ENCODE measurements at places on chromosomes 1 and 21.

- no peak for DNase-seq
These were observed 40.1 kb downstream of the TMEM200B start for GRCh38 chr1:29083317-29084195.

GRCh38 chr1:235741294-235741693, 91.7 kb upstream of the GNG4 start:
- no peak for DNase-seq

- DNase-seq = no peak
These were observed 80.9 kb downstream of the ABCA4 start for GRCh38 chr1:94039871-94040569.

GRCh38 chr1:20555025-20555757, 2.8 kb downstream of the FAM43B start:
- no peak for DNase-seq

GRCh38 chr1:215264649-215265048, 182.1 kb downstream of the KCNK2 start:
- DNase-seq = no peak

DNA sequence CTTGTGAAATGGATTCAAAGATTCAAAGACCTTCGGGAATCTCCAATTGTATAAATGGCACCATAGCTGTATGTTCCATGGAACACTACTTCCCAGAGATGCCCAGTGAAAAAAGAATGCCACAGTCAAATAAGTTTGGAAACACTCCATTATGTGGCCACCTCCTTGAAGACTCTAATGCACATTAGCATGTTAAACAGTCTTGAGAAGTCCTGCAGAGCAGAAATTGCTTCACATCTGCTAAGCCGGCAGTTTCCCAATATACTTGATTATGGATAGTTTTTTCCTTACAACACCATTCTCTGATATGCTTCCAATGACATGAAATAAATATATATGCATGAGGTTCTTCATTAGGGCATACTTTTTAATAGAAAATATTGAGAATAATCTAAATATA, 12.7 kb upstream of the SELE start:
- DNase-seq = no peak

- no peak for DNase-seq
These were observed 5.4 kb downstream of the MEAF6 start for GRCh38 chr1:37509181-37509580.

DNA sequence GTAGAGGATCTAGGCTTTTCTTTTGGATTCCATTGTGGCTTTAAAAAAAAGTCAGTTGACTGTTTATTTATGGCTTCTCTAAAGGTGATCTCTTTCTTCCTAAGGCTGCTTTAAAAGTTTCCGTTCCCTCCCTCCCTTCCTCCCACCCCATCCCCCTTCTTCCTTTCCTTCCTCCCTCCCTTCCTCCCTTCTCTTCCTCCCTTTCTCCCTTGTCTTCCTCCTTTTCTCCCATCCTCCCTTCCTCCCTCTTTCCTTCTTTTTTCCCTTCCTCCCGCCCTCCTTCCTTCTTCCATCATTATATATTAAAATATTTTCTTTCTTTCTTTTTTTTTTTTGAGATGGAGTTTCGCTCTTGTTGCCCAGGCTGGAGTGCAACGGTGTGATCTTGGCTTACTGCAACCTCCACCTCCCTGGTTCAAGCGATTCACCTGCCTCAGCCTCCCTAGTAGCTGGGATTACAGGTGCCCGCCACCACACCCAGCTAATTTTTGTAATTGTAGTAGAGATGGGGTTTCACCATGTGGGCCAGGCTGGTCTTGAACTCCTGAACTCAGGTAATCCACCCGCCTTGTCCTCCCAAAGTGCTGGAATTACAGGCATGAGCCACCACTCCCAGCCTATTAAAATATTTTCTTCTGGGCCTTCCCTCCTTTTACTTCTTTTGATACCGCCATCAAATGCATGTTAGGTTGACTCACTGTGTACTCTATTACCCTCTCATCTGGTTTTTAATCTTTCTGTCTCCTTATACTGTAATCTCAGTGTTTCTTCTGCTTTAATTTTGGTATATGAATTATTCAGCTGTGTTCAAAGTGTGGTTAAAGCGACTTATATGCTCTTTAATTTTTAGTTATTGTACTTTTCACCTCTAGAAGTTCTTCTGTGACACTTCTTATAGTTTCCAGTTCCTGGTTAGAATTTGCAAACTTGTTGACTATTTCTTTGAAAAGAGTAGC, 59.2 kb upstream of the ATP5PO start:
- no peak for DNase-seq

DNA sequence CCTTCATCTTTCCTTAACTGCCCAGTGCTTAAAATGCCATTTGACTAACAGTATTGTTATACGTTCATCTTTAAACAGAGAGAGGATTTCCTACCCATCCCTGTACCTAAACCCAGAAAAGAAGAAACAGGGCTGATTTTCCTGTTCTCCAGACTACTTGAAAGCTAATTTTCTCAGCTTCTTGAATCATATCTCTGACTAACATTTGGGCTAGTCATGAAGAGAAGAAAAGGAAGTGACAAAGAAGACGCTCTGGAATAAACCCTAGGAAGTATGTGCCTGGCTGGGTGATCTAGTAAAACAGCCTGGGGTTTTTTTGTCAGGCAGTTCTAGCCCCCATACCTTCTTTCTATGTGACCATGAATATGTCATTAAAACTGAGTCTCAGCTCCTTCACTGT, 44.8 kb upstream of the SGIP1 start:
- DNase-seq = no peak

DNA sequence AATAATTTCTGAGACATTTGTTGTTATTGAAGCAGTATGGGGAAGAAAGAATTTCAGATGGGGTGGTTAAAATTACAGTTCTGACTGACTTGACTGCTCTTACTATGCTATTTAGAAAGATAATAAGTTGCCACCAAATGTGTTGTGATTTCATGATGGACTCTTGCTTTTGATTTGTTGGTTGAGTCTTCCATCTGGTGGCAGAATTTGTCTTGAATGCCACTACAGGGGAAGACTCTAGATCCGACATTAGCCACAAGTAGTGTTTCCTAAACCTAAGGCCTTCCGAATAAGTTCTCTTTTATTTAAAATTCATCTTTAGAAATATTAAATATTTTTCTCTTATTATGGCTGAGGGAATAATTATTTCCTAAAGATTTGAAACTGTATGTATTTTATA, 190.9 kb upstream of the ADGRL4 start:
- no peak for DNase-seq

GRCh38 chr1:179142889-179143299, 61.0 kb downstream of the TOR3A start:
- DNase-seq = no peak

DNA sequence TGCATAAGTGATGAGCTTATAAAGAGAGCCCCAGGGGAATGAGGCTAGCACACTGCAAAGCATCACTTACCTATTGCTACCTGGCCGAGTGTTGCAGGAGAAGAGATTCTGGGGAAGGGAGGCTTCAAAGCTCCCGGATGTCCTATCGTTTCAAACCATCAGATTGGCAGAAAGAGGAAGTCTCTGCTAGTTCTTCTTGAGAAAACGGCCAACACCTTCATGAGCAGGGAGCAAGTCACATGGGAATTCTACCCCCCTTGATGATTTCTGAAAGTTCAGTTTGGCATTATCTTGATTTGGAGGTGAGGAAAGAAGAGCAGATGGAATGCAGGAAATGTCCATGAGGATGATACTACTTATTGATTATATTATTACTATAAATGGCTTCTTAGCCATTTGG, 16.2 kb downstream of the SYF2 start:
- DNase-seq = no peak

DNA sequence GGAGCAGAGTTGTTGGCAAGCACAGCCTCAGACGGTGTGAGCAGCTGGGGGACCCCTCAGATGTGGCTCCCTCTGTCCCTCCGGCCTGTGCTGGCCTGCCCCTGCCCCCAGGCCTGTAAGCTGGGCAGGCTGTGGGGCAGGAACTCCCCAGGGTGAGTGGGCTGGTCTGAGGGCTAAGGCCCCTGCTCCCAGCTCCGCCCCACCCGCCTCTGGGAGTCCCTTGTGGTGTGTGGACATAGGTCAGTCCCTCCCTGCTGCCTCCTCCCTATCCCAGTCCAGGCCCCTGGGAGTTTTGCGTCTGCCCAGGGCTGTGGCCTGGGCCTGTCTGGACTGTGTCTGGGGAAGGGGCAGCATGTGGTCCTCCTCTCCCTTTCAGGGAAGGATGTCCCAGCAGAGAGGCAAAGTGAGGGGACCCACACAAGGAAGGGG, 3.6 kb upstream of the VWA1 start:
- no peak for DNase-seq

DNA sequence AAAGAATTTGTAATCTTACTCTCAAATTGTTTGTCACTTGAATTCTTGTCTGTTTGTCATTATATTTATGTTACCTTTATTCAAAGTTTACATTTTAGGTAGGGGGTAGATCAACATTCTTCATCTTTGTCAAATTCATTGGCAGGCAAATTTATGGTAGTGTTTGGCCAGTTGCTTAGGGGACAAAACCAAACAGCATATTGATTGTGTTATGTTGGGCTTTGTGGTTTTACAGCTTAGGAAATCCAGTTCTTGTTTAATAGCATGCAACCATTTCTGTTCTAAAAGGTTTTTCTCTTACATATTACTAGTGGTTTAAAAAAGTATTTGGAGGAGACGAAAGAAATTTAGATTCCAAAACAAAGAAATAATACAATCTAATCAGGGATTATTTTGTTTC, 91.4 kb downstream of the HMCN1 start:
- no peak for DNase-seq

DNA sequence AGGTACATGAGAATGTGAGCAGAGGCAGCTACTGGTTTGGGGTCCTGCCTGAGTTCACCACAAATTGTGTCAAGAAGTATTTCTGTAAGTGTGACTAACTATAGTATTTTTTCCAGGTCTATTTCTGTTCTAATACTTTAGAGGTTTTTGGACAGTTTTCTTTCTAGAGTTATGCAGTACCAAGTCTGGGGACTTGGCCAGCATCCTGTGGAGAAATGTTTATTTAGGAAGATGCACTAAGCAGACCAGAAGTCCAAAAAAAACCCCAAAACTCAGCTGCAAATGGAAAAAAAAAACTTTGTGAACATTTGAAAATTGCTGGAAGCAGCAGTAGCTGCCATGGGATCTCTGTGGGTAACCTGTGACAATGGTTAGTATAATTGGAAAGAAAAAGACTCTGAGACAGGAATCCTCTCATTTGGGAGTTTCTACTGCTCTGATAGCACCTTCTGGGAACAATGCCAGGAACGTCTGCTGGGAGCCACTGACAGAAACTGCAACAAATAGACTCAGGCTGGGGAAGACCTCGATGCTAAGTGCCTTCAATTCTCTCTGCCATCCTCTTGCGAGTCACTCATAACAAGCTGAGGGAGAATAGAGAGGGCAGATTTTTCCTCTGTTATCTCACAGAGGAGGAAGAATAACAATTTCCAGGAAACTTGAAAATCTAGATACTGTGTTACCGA, 37.6 kb downstream of the OR10R2 start:
- no peak for DNase-seq

All from hypothalamus (tissue), 51 donors.